ENCODE measurements at places on chromosomes 5 and 9.

- no peak for DNase-seq
Measured at GRCh38 chr5:148259288-148259687, 9.3 kb upstream of the SPINK13 start.

DNA sequence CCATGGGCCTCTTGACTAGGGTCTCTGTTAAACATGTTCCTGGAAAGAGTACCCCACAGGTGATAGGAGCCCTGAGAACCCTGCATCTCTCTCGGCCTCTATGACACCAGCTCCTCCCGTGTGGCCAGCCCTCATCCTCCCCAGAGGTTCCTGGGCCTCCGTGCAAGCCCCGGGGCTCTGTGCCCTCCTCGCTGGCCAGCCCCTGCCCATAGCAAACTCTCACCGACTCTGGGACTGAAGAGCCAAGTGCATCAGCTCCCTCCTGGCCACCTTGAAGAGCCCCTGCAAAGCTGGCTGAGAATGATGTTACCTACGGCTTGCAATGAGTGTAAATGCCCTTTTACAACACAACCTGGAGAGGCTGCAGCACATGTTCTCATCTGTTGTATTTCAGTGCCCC lies 224.4 kb downstream of the ROR2 start:
- DNase-seq, result no peak

DNA sequence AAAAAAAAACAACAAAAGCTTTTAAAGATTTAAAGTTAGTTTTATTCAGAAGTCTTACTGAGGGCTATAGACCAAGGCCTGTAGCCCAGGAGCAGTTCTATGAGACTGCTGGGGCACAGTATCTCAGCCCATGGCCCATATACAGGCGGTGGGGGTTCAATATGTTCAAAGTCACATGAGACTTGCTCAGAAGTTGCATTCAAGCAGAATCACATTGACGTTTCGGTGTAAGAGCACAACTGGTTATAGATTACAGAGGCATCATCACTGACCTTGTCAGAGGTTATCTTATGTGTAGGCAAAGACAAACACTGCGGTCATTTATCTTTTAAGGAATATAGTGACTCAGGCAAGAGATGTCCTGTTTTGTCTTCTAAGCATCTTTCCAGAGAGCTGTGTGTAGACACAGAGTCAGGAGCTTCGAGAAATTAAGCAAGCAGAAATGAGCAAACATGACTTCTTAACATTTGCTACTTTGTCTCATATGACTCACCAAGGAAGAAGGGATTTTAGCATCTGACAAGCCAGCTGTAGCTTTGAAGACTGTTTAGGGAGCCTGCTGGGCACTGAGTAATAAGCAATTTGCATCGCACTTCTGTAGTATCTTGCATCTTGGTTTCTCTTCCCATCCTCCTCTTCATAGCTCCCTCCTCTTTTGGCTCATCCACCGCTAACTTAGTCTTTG lies 12.9 kb upstream of the F2RL1 start:
- no peak for DNase-seq

- no peak for DNase-seq
Measured at GRCh38 chr9:132016456-132016855, 63.2 kb downstream of the MED27 start.

DNA sequence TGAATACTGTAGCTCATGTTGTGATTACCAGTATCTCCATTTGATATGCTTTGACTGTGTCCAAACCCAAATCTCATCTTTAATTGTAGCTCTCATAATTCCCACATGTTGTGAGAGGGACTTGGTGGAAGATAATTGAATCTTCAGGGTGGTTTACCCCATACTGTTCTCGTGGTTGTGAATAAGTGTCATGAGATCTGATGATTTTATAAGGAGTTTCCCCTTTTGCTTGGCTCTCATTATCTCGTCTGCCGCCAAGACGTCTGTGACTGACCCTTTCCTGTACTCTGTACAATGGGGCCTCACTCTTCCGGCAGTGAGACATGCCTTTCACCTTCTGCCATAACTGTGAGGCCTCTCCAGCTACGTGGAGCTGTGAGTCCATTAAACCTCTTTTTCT lies 59.3 kb downstream of the TRIO start:
- no peak for DNase-seq

DNA sequence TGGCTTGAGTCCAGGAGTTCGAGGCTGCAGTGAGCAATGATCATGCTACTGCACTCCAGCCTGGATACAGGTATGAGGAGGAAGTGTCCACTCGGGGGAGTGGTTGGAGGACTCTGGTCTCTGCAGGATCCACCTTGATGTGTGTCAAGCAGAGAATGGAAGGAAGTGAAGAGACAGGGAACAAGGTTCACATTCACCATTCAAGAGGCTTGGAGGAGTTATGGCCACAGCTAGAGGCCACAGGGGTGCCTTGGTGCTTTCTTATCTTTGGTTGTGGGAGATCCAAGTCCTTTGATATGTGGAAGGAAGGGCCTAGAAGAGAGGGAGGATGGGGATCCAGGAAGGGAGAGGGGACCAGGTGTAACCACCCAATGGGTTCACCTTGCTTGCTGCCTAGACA lies 5.4 kb upstream of the CERCAM start:
- no peak for DNase-seq

DNA sequence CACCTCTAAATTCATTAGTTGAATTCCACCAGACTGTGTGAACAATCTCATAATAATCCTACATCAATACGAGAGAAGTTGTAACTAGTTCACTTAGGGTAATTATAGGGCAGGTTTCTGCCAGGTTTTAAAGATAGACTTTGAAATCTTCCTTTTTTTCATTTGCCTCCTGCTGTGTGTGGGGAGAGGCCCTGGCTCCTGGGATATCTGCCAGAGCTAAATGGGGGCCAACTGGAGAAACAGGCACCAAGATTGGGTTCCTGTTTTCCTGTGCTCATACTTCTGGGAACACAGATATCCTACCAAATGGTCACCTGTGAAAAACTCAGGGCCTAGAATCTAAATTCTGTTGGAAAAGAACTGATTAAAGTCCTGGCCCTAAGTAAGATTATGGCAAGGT lies 42.3 kb downstream of the SH3RF2 start:
- no peak for DNase-seq

GRCh38 chr5:141039061-141039460 lies 12.1 kb upstream of the PCDHB1 start:
- no peak for DNase-seq

- no peak for DNase-seq
Measured at GRCh38 chr9:7205806-7206205, 448.0 kb downstream of the KDM4C start.

DNA sequence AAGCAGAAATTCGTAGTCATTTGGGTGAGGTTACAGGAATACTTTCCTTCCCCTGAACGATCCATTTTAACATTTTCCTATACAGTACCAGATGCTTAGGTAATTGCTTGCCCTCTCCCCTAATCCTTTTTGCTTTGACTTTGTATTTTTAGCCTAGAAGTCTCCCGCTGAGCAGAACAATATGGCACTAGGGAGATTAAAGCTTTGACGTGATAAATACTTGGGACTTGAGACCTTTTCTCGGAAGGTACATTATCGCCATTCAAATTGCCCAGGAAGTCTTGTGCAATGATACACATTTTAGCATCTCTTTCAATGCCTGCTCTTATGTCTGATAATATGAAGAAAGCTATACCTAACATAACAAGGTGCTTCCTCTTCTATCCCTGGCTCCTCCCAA lies 22.9 kb upstream of the SPATA31C2 start:
- DNase-seq, result no peak

- DNase-seq, result no peak
Measured at GRCh38 chr9:116419181-116419580, 265.6 kb downstream of the PAPPA start.

GRCh38 chr5:9766581-9766980 lies 136.4 kb upstream of the TAS2R1 start:
- no peak for DNase-seq

GRCh38 chr5:176994460-176995121 lies 12.0 kb downstream of the UIMC1 start:
- DNase-seq, result no peak

DNA sequence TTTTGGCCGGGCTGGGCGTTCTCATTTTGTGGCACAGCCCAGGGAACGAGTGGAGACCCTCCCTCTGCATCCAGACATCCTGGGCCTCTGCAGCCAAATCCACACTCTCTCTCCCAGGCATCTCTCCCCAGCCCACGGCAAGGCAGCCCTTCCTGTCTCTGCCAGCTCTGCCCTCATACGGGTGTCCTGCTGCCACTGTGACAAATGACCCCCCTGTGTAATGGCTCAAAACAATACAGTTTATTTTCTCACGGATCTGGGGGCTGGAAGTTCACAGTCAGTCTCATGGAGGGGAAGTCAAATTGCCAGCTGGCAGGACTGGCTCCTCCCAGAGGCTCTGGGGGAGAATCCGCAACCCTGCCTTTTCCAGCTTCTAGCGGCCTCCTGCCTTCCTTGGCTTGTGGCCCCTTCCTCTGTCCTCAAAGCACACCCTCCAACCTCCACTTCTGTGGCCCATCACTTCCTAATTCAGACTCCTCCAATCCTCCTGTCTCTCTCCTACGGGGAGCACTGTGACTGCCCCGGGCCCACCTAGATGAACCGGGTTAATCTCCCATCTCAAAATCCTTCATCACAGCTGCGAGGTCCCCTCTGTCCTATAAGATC lies 70.2 kb upstream of the COL5A1 start:
- DNase-seq, result no peak

DNA sequence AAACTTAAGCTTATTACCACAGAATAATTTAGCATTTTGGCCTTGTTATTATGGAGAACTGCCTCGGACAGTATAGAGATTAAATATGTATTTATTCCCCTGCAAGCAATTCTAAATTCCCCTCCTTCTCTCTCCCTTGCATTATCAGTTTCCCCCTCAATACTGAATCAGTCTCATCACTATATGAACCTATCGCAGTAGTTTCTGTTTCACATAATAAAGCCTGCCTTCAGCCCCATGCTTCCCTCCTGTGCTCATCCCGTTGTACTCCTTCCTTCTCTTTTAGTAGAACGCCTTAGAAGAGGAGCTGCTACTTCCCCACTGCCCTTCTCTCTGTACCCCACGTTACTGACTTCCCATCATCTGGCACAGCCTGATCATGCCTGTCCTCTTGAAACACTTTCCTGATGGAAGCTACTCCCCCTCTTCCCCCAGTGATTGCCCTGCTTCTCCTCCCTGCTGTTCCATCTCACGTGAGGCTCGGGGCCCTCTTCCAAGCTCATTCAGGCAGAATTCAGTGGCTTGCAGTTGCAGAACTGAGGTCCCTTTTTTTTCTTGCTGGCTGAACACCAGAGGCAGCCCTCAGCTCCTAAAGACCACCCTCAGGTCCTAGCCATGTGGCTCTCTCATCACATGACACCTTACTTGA lies 93.4 kb downstream of the PPIC start:
- DNase-seq, result no peak

GRCh38 chr9:107386396-107386795 lies 103.2 kb downstream of the KLF4 start:
- no peak for DNase-seq

DNA sequence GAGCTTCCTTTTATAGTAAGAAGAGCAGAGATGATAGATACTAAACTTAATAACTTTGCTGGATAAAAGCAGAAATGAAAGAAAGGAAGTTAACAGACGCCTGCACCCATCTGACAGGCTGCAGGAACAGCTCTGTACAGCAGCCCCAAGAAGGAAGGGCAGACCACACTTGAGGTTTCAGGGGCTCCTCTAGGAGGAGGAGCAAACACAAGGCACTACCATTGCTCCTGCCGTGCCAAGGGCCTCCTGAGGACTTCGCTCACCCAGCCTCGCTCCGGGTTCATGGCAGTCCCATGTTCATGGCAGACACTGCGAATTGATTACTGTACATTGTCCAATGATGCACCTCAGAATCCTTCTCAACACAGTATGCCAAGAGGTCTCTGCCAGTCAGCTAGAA lies 85.1 kb downstream of the AMBP start:
- no peak for DNase-seq

DNA sequence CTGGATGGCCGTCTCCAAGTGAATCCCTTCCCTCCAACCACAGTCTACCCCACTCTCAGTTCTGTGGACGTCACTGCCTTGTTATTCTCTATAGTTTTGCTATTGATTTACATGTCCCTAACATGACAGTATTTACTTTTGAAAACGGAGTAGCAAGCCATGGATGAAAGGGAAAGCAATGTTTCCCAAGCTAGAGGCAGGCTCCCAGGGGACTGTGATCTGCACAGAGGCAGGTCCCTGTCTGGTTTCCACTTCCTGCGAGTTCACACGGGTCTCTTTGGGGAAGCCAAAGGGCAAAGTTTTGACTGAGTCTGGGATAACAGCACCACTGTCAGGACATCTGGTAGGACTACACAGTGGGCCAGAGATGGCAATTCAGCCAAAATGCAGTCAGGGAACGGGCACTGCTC lies 12.7 kb downstream of the C9orf153 start:
- no peak for DNase-seq

DNA sequence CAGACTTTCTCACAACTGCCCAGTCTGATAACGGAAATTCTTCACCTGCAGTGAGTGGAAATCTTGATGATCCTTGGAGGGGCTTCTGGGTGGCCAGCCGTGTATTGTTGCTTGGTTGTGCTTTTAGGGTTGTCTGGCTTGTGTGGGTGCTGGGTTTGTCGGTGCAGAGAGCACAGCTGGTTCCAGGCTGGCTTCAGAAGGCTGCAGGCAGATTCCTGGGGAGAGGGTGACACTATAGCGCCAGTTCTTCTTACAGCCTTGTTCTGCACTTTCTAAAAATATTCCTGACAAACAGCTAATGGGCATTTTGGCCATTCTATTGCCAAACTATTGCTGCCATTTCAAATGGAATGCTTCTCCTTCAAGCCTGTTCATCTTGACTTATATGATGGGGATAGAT lies 99.3 kb downstream of the PDZD2 start:
- no peak for DNase-seq

DNA sequence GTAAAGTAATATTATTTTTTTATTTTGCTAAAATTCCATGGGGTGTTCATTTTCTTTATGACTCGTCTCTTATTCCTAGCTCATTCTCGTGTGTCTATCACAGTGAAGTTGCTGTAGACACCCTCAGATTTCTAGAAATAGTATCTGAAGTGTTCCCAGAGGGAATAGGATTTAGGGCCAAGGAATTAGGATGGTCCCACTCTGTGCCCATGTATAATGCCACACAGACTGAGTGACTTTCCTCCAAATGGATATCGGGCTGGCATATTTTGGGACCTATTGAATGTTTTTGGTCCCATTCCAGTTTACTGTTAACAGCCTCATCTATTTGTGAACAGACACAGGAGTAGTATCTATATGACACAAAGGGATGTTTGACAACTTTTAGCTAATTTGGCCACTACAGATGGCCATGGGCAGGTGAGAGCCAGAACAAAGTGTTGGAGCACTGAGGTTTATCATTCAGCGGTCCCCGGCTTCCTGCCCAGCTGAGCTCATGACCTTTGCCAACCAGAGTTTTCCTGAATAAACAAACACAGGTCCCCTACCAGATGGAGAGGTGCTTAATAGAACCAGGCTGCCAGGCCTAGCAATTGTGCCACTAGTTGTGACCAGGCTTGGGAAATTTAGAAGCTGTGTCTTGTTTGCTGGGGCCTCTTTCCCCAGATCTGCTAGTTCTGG lies 46.9 kb downstream of the MAP1B start:
- no peak for DNase-seq

All from CD8-positive, alpha-beta T cell (primary cell).